NCI-H2107 (cell line): ENCODE measurements at places on chromosomes 12 and 14.

- DNase-seq = peak; percentile 67
Observed at GRCh38 chr14:56482310-56482911, 97.2 kb upstream of the TMEM260 start.

DNA sequence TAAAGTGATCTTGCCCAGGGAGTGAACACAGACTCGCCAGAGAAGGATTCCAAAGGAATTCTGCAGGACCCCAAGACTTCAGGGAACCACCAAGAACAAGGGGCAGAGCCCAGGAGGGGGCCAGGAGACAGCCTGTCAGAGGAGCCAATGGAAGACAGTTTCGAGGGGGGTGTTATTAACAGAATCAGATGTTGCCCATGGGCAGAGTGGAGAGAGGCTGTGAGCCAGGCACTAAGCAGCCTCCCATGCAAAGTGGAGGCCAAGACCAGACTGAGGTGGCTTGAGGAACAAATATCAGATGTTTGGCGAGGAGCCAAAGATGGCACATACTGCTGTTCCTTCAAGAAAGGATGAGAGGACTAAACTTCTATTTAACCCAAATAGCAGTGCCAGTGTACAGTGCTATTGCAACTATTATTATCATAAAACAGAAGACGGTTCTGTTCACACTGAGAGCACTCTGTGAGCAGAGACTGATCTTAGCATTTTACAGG is 12.6 kb downstream of the APPL2 start:
- no peak for DNase-seq

DNA sequence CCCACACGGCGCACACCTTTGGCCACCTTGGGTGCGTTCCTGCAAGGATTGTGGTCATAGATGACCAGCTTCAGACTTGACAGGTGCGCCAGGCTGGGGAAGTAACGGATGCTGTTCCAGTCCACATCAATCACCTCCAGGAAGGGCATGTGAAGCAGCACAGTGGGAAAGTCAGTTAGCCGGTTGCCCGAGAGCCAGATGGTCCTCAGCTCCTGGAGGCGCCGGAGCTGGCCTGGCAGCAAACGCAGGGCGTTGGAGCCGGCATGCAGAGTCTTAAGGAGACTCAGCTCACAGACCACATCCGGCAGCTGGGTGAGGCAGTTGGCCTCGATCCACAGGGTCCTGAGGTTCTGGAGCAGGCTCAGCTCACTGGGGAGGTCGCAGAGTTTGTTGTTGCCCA is 581 bp downstream of the LRRC10 start:
- DNase-seq = no peak

DNA sequence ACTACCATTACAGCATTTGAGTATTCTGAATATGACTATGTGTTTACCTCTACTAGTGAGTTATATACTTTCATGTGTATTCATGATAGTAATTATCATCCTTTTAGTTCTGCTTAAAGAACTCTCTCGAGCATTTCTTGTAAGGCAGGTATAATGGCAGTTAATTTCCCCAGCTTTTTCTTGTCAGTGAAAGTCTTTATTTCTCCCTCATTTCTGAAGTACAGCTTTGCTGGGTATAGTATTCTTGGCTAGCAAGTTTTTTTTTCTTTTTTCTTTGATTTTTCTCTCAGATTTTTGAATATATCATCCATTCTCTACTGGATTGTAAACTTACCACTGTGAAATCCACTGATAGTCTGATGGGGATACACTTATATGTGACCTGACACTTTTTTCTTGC is 165.9 kb upstream of the ARHGAP5 start:
- no peak for DNase-seq

DNA sequence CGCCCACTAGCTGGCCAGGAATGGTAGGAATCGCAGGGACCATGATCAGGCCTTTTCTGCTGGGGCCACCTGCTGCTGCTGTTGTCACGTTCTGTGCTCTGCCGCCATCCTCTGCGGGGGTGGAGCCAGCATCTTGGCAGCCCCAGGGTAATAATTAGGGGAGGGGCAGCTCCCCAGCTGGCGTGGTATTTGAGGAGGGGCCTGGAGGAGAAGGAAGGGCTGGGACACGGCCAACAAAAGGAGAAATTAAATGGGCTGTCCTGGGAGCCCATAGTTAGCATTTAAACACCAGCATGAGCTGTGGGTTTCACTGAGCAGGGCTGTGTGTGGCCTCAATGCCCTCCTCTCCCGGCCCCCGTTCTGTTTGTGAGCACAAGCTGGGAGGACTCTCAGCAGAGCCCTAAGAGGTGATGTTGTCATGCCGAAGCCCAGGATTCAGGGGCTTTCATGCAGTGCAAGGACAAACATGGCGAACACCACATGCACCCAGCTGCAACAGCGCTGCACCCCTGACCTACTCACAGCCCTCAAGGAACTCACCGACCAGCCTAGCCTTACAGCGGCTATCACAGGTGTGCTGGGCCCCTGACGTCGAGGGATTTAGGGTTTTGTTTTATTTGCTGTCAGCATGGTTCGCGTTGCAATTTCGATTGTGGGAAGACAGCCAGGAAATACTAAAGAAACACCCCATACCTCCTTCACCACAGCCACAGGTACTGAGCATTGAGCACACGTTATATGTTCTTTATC is 324.3 kb downstream of the CACNA1C start:
- DNase-seq = no peak

DNA sequence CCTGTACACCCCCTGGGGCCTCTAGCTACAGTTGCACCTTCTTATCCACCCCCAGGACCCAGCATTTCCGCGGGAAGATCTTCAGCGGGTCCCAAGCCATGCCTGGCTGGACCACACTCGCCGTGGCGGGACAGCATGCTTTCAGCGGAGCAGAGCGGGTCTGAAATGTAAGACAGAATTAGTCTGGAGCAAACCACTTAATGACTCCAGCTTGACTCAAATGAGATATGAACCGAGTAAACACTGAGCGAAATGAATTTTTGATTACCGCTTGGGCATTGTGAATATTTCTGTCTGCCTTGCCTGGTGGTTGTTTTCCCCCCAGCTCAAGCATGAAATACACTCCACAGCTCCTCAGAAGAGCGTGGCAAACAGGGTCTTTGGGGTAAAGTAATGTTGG is 60.8 kb downstream of the SLC24A4 start:
- no peak for DNase-seq

- DNase-seq = no peak
Observed at GRCh38 chr12:19398376-19399363, 40.6 kb upstream of the AEBP2 start.

DNA sequence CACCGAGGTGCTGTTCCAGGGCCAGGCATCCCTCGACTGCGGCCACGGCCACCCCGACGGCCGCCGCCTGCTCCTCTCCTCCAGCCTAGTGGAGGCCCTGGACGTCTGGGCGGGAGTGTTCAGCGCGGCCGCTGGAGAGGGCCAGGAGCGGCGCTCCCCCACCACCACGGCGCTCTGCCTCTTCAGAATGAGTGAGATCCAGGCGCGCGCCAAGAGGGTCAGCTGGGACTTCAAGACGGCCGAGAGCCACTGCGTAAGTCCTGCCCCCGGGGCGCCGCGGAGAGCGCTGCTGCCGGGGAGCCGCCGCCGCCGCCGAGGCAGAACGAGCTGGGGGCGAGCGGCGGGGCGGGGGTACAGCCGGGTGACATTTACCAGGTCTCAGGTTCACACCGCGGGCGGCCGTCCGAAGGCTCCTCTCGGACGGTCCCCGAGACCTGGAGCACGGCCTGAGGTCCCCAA is 1.4 kb downstream of the PLXNC1 start:
- DNase-seq = no peak

GRCh38 chr14:99471731-99472130 is 8.9 kb downstream of the SETD3 start:
- DNase-seq = no peak

- no peak for DNase-seq
Observed at GRCh38 chr12:67720351-67720856, 71.9 kb downstream of the DYRK2 start.

DNA sequence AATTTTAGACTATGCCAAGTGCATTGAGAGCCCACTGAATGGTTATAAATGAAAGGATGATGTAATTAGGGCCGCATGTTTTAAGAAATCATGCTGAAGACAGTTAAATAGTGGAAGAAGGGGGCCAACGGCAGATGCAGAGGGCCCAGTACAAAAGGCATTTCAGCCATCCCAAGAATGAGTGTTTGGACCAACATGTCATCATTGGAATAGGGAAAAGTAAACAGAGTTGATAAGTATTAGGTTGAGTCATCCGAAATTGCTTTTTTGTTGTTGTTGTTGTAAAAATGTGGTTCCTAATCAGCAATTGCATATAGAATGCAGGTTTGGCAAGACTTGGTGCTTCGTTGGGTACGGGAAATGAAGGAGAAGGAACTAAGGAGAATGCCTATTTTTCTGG is 29.5 kb downstream of the BMP4 start:
- DNase-seq = no peak

DNA sequence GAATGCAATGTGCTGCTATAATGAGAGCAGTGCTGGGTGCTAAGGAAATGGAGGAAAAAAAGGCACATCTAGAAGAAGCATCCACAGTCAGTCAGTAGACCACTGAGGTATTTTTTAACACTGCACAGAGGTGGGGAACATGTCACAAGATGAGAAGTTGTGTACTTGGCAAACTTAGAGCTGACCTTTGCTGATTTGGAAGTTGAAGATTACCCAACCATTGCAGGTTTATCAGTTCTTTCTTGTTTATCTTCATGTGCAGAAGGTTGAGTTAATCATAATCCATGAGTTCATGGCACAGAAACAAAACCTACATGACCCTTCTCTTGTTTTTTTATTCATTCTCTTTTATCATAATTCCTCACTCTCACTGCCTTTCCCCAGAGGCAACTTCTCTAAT is 3.2 kb upstream of the PAH start:
- DNase-seq = no peak

DNA sequence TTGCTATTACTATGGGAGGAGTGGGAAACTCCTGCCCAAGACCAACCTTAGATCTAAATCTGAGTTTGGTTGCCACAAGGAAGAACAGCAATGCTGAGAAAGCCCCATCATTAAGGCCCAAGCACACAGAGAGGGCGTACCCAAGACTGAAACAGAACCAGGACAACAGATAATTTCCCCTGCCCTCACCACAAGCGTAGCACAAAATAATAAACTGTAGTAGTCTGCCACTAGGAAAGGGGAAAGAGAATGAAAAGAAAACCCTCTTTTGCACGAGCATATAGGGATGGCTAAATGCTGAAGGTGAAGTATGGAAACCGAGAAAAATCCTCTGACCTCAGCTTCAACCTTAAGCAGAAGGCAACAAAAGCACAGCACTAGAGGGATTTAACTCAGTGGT is 76.5 kb upstream of the DHRS4 start:
- DNase-seq = no peak

GRCh38 chr14:104040539-104040938 is 45.0 kb upstream of the ASPG start:
- no peak for DNase-seq

DNA sequence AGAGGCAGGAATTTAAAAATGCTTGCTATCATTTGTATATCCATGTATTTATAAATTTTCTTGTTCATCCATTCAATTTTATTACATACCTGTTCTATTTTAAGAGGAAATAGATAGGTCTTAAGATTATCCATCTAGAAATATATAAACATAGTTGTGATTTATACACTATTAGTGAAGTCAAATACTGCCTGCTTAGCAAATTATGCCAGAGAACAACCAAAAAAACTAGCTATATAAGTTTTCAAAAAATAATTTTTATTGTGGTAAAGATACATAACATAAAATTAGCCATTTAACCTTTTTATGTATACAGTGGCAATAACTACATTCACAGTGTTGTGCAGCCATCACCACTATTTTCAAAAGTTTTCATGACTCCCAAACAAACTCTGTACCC is 237.3 kb downstream of the NPAS3 start:
- no peak for DNase-seq
